ENCODE measurements at places on chromosomes 5 and 9.

GRCh38 chr5:177354711-177355110 lies 3.0 kb upstream of the RGS14 start:
- peak overlapping the region; percentile 8 for H3K4me3 ChIP-seq
- no peaks in the 10 kb centered on the region for H3K36me3 ChIP-seq
- peak; percentile 21 for DNase-seq
- no peaks in the 10 kb centered on the region for H3K4me1 ChIP-seq
- H3K27me3 ChIP-seq, result no peaks in the 10 kb centered on the region

DNA sequence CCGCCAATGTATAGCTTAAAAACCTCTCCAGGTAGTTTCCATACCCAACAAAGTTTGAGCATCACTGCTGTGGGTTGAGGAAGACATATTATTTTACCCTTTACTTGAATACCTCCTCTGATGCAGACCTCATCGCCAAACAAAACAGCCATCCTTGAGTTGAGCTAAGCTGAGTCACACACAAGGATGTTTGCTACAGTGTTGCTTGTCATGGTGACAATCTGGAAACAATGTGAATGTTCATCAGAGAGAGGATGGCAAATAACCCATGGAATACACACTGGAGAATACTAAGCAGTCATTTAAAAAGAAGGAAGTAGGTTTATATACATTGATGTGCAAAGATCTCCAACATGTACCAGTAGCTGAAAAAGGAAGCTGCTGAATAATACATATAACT lies 41.1 kb upstream of the TCF7 start:
- no peaks in the 10 kb centered on the region for H3K27me3 ChIP-seq
- H3K4me3 ChIP-seq, result no peak overlapping the region
- H3K36me3 ChIP-seq, result no peaks in the 10 kb centered on the region
- DNase-seq, result no peak
- no peak overlapping the region for H3K27ac ChIP-seq
- no peaks in the 10 kb centered on the region for H3K4me1 ChIP-seq

GRCh38 chr9:112764837-112765236 lies 14.3 kb downstream of the SNX30 start:
- no peak overlapping the region for H3K4me3 ChIP-seq
- peak; percentile 63 for DNase-seq
- H3K27me3 ChIP-seq, result no peaks in the 10 kb centered on the region
- no peaks in the 10 kb centered on the region for H3K4me1 ChIP-seq

GRCh38 chr9:93200989-93201334 lies 17.0 kb downstream of the WNK2 start:
- no peaks in the 10 kb centered on the region for H3K36me3 ChIP-seq
- DNase-seq, result no peak
- no peak overlapping the region for H3K27ac ChIP-seq
- no peak overlapping the region for H3K4me3 ChIP-seq

- H3K4me3 ChIP-seq, result no peak overlapping the region
- no peaks in the 10 kb centered on the region for H3K4me1 ChIP-seq
- no peaks in the 10 kb centered on the region for H3K27me3 ChIP-seq
Observed at GRCh38 chr5:17433406-17433805, 64.6 kb upstream of the TAF11L2 start.

Measured in right lobe of liver (tissue), 6 donors.